ENCODE measurements at places on chromosomes 11 and 22. TPM values are rescaled to one million over a fixed set of nuclear protein-coding genes. Genes with fewer than 3 reads are reported as not detected.

The GLYAT gene
- total RNA-seq = 0.18 TPM

The OR2AG2 gene
- not detected for total RNA-seq

The FADD gene
- total RNA-seq = 32.7 TPM

The C11orf16 gene
- total RNA-seq = not detected
